ENCODE measurements at places on chromosomes 2 and 18.

DNA sequence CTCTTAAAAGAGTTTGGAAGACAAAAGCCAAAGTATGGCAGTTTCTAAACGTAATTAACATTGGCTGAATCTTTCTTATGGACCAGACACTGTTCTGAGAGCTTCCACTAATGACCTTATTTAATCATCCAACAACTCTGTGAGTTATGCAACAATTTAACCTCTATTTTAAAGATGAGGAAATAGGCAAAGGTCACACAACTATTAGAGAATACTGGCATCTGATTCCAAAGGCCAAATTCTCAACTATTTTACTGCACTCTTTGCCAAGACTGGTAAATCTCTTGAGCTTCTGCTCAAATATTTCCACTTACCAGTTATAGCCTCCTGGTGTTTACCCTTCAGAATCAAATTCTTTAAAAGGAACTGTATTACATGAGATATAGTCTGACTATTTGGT is 42.1 kb upstream of the ERMN start:
- no peaks in the 10 kb centered on the region for H3K27me3 ChIP-seq
- peaks cover 23% of the 10 kb centered on the region for H3K36me3 ChIP-seq
- no peak overlapping the region for H3K27ac ChIP-seq
- DNase-seq: no peak

- no peak overlapping the region for H3K4me3 ChIP-seq
- no peak overlapping the region for H3K27ac ChIP-seq
- H3K27me3 ChIP-seq: no peaks in the 10 kb centered on the region
Measured at GRCh38 chr2:10163498-10164486, 41.3 kb downstream of the RRM2 start.

DNA sequence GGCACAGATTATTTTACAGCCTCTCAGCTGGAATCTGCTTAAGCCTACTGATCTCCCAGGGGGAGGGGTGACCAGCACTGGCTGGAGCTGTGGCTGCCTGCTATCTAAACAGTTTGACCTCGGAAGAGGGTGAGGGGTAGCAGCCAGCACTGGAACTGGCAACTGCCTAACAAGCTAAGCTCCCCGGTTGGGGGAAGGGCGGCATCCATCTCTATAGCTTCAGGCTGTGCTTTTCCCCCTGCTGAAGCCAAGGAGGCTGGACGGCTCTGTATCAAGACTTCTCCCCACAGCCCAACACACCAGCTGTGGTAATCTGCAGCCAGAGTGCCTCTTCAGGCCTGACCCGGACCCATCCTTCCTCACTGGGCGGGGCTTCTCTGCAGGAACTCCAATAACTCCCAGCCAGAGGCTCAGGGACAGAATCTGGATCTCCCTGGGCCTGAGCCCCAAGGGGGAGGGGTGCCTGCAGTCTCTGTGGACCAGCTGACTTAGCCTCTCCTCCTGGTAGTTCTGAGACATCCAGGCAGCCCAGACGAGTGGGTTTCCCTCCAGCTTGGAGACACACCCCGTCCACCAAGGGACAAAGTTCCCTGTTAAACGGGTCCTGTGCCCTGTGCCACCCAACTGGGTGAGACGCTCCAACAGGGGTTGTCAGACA is 560.2 kb downstream of the LRP1B start:
- no peak overlapping the region for H3K4me3 ChIP-seq
- H3K27ac ChIP-seq: no peak overlapping the region
- H3K4me1 ChIP-seq: no peaks in the 10 kb centered on the region
- H3K27me3 ChIP-seq: no peaks in the 10 kb centered on the region

GRCh38 chr2:55879976-55880375 is 43.6 kb downstream of the EFEMP1 start:
- H3K27me3 ChIP-seq: no peaks in the 10 kb centered on the region
- DNase-seq: no peak
- no peaks in the 10 kb centered on the region for H3K36me3 ChIP-seq
- H3K27ac ChIP-seq: no peak overlapping the region

DNA sequence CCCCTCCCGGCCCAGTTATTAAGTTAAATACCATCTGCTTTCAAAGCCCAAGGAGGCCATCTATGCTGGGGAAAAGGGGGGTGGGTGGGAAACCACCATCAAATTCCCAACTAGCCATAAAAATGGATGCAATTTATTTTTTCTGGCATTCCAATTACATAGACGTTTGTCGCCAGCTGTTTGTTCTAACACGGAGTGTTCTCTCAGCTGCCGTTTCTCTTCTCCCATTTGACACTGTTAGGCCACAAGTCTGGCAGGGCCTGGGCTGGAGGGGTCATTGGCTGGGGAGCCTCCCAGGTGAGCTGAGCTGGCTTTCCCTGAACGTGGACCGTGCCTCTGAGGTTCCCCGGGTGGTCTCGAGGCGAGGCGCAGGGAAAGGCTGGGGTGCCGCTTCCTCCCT is 16.6 kb downstream of the ATOH8 start:
- no peak for DNase-seq
- no peak overlapping the region for H3K4me3 ChIP-seq

DNA sequence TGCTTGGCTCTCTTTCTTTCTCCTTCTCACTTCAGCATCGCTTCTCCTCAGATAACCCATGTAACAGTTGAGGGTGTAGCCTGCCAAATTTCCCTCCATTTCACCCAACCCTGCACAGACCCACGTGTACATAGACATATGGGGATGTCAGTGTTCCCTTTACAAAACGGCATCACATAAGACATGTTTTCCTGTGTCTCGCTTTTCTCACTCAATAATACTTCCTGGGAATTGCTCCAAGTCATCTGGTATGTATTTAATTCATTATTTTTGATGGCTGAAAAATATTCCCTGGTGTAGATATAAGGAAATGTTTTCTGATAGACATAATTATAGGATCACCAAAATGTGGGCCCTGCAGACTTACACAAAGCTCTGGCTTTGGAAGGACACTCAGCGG is 176.8 kb downstream of the LOXHD1 start:
- DNase-seq: no peak
- H3K27me3 ChIP-seq: peaks cover 13% of the 10 kb centered on the region
- no peaks in the 10 kb centered on the region for H3K36me3 ChIP-seq
- H3K4me3 ChIP-seq: no peak overlapping the region
- H3K27ac ChIP-seq: no peak overlapping the region
- no peaks in the 10 kb centered on the region for H3K4me1 ChIP-seq

DNA sequence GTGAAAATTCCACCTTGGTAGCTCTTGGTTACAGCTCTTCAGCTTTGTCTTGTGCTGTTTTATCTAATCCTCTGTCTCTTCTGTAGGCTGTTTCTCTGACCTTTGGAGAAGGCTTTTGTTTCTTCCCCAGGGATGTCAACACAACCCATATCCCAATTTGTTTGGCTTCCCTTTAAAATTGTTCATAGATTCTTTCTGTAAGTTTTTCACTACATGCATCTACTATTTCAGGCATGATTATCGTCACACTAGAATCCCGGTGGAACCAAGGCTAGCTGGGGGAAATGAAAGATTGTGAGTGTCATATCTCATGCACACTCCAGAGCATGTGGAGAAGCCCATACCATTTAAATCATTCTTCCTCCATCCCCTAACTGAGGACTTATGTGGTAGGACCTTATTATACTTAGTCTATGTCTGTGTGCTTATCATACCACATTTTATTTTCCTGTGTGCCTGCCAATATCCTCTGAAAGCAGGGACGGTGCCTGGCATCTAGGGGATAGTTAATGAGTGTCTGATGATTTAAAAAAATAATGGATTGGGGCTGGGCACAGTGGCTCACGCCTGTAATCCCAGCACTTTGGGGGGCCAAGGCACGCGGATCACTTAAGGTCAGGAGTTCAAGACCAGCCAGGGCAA is 59.9 kb downstream of the CRIM1 start:
- H3K4me1 ChIP-seq: no peaks in the 10 kb centered on the region
- H3K36me3 ChIP-seq: no peaks in the 10 kb centered on the region
- H3K4me3 ChIP-seq: no peak overlapping the region
- no peak overlapping the region for H3K27ac ChIP-seq
- DNase-seq: no peak

- no peaks in the 10 kb centered on the region for H3K36me3 ChIP-seq
- no peaks in the 10 kb centered on the region for H3K27me3 ChIP-seq
- no peak overlapping the region for H3K27ac ChIP-seq
- no peak overlapping the region for H3K4me3 ChIP-seq
- no peak for DNase-seq
Measured at GRCh38 chr18:73120626-73121025, 252.8 kb upstream of the NETO1 start.

DNA sequence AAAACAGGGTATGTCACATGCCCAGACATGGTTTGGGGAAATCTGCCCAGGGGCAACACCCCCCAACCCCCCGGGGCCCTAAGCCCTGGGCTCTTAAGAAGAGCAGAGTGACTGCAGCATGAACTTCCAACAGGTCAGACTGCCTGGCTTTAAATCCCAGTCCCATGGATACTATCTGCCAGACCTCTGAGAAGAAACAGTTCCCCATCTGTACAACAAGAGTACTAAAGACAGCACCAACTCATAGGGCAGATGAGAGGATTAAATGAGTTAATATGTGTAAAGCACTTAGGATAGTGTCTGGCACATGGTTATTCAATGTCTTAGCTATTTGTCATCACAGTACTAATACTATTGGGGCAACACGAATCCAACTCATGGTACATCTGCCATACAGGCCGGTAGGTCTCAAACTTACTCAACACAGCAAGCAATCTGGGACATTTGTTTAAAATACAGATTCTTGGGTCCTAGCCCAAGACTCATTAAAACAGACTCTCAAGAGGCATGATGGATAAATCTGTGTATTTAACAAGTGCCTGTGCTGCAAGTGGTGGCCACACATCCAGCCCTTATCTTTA is 23.4 kb downstream of the CDH2 start:
- no peaks in the 10 kb centered on the region for H3K4me1 ChIP-seq
- H3K36me3 ChIP-seq: no peaks in the 10 kb centered on the region
- H3K27ac ChIP-seq: no peak overlapping the region
- no peaks in the 10 kb centered on the region for H3K27me3 ChIP-seq
- no peak overlapping the region for H3K4me3 ChIP-seq

DNA sequence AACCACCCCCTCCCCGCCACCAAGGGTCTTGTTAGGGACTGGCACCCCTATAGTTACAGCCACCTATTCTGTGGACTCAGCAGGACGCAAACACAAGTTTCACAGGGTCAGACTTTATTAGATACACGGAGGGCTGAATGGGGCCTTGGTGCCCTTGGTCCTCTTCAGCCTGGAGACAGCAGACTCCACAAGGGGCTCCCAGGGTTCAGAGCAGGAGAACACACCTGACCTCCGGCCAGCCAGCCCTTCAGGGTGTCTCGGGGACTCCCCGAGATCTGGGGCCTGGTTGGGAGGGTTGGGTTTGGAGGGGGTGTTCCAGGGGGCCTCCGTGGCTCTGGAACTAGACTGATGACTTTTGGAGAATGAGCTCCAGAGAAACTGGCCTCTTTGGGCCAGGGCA is 2.3 kb upstream of the PREB start:
- H3K4me3 ChIP-seq: no peak overlapping the region
- H3K4me1 ChIP-seq: peaks cover 12% of the 10 kb centered on the region
- peaks cover 15% of the 10 kb centered on the region for H3K36me3 ChIP-seq
- no peak overlapping the region for H3K27ac ChIP-seq
- no peak for DNase-seq
- peaks cover 5% of the 10 kb centered on the region for H3K27me3 ChIP-seq

- no peak overlapping the region for H3K4me3 ChIP-seq
- H3K27ac ChIP-seq: no peak overlapping the region
Measured at GRCh38 chr2:187847245-187848208, 293.3 kb upstream of the TFPI start.

- H3K4me1 ChIP-seq: peaks cover 16% of the 10 kb centered on the region
- peaks cover 7% of the 10 kb centered on the region for H3K27me3 ChIP-seq
Measured at GRCh38 chr2:168962636-168963035, 61.5 kb downstream of the G6PC2 start.

DNA sequence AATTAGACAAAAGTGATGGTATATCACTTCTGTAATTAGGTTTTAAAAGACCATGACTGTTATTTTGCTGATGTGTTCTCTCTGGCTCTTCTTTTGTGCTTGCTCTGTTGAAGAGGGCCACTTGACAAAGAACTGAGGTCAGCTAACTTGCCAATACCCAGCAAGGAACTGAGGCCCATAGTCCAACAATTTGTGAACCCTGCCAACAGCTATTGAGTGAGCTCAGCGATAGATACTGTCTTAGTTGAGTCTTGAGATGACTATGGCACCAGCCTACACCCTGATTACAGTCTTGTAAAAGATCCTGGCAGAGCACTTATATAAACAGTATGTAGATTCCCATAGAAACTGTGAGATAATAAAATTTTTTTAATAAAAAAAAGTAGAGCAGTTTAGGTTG is 103.0 kb downstream of the BMPR2 start:
- no peaks in the 10 kb centered on the region for H3K27me3 ChIP-seq
- peaks cover 10% of the 10 kb centered on the region for H3K4me1 ChIP-seq
- H3K36me3 ChIP-seq: no peaks in the 10 kb centered on the region
- no peak for DNase-seq
- no peak overlapping the region for H3K27ac ChIP-seq

DNA sequence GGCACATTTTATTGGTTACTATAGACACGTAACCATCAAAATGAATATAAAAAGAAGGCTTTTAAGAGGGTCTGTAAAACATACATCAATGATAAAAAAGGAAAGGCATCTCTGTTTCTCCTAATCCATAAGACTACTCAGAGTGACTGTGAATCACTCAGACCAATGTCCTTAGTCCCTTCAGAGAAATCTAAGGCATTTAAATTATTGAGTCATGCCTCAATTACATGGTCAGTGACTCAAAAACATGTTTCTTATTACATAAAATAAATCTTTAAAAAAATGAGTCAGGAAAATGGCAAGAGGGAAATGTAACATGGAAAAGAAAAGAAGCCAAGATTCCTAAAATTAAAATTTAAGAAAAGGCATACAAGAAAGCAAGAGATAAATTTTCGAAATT is 146.6 kb downstream of the ERBB4 start:
- H3K4me3 ChIP-seq: no peak overlapping the region
- no peak for DNase-seq
- H3K27me3 ChIP-seq: no peaks in the 10 kb centered on the region
- no peaks in the 10 kb centered on the region for H3K36me3 ChIP-seq

GRCh38 chr18:48732767-48733424 is 194.1 kb downstream of the CTIF start:
- H3K36me3 ChIP-seq: no peaks in the 10 kb centered on the region
- no peak for DNase-seq
- no peak overlapping the region for H3K4me3 ChIP-seq
- no peaks in the 10 kb centered on the region for H3K27me3 ChIP-seq
- H3K27ac ChIP-seq: no peak overlapping the region

- peaks cover 10% of the 10 kb centered on the region for H3K36me3 ChIP-seq
- DNase-seq: peak; percentile 44
- peaks cover 10% of the 10 kb centered on the region for H3K27me3 ChIP-seq
- H3K27ac ChIP-seq: peak within 1 kb of the TSS; percentile 85
Measured at GRCh38 chr18:79395761-79396404, at the start of gene NFATC1. NFATC1 (plus strand) TSS chr18:79395930; CDS start chr18:79396225, 295 bp downstream.

DNA sequence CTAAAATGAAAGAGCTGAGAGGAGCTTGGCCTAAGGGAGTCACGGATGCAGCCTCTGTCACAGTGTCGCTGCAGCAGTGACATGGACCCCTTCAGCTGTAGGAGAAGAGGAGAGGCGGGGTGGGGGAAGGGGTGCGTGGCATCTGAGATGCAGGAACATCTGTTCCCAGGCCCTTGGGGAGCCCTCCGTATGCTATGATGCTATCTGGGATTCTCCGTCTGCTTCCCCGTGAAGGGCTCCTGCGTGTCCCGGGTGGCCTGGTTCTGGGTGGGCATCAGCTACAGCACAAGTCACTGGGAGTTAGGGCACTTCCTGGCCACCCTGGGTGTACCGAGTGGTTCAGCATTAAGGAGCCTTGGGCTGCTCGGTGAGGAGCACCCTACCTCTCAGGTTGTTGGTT is 35.6 kb upstream of the B3GNT7 start:
- H3K4me1 ChIP-seq: peaks cover 10% of the 10 kb centered on the region
- H3K36me3 ChIP-seq: no peaks in the 10 kb centered on the region
- no peak overlapping the region for H3K27ac ChIP-seq
- DNase-seq: no peak
- H3K27me3 ChIP-seq: peaks cover 2% of the 10 kb centered on the region
- no peak overlapping the region for H3K4me3 ChIP-seq

Measured in activated T-helper 1 cell treated with anti-CD3 and anti-CD28 coated beads, Interleukin-12 subunit alpha, Interleukin-12 subunit beta, Interleukin-2, Interleukin-4 antibody, amounts not matched to agents 30 ng/mL and 10 ng/mL and 1 ng/mL, durations not matched to agents 14 hours and 24 hours and 36 hours (primary cell).